ENCODE measurements at places on chromosomes 16 and 17.

GRCh38 chr17:48459070-48459844 lies 29.2 kb upstream of the SKAP1 start:
- DNase-seq = no peak

DNA sequence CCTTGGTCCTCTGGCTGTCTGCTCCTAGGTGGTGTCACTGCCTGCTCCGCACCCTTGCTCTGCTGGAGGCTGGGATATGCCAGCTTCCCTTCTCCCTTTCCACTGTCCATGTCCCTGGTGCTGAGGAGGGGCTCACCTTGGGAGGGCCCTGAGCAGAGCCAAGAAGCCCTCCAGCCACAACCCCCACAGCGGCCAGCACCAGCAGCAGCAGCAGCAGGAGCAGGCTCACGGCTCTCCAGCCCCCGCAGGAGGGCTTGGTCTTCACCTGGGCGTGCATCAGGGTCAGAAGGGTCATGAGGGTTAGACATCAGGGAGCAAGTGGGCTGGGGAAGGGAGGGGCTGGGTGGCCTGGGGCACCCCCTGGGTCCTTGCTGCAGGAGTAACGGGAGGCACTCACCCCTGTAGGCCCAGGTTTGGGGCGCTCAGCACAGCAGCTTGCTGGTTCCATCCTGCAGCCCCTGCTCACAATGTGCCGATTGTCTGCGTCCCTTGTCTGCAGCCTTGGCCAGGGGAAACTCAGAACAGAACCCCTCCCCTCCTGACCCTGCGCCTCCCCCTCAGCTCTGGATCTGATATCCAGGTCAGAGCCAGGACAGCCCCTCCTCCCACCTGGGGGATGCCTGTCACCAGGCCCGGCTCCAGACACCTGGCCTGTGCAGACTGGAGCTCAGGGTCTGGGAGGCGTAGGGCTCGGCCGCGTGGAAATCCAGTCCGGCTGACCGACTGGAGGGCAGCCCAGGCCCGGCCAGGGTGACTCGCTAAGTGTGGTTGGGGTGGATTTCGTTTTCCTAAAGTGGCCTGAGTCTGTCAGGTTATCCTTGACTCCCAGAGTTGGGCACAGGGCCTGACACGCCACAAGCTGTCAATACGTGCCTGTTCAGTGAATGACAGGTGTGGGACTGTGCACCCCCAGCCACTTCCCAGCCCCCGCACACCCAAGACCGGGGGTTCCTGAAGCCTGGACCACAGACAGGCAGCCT lies at the start of gene BRICD5:
TSS of gene BRICD5 (minus strand) at position 478 of the 980 bp plus-strand sequence. CDS start at position 448, 30 bp downstream.
- DNase-seq = peak; percentile 58

GRCh38 chr16:60776281-60776680 lies 1260.0 kb downstream of the CDH8 start:
- no peak for DNase-seq

- no peak for DNase-seq
These were observed 19.8 kb downstream of the CARHSP1 start for GRCh38 chr16:8848939-8849391.

GRCh38 chr17:77501751-77502625 lies 361.2 kb downstream of the SEC14L1 start:
- DNase-seq = no peak

DNA sequence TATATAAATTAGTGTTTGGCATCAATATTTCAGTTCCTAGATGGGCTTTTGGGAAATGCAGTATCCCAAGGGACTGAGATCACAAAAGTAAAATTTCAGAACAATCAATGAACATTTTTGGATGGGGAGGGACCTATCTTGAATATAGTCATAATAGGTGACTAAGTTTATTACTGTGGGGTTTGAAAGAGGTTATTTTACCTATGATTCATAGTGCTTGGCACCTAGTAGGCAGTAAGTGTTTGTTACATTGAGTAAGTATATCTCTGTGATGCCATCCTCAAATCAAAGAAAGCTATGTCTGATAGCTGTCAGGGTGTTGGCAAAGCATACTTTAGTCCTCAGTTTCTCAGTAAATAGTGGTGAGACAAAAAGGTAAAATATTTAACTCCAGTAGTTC lies 36.9 kb downstream of the ZNF207 start:
- no peak for DNase-seq

GRCh38 chr16:85091522-85091910 lies 20.8 kb downstream of the CIBAR2 start:
- no peak for DNase-seq

DNA sequence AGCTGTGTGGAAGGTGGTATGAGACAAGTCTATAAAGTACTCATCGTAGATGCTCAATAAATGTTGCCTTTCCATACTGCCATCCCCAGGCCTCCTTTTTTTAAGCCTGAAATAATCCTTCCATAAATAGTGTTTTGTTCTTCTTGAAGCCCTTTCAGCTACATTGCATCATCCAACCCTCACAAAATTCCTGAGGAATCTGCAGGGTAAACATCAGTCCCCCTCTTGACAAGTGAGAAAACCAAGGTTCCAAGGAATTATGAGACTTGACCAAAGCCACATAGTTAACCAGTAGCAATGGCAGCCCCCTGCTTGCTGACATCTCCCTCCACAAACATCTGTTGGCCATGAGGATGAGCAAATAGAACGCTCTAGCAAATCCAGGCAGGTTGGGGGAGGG lies 89.7 kb upstream of the CCL1 start:
- DNase-seq = no peak

DNA sequence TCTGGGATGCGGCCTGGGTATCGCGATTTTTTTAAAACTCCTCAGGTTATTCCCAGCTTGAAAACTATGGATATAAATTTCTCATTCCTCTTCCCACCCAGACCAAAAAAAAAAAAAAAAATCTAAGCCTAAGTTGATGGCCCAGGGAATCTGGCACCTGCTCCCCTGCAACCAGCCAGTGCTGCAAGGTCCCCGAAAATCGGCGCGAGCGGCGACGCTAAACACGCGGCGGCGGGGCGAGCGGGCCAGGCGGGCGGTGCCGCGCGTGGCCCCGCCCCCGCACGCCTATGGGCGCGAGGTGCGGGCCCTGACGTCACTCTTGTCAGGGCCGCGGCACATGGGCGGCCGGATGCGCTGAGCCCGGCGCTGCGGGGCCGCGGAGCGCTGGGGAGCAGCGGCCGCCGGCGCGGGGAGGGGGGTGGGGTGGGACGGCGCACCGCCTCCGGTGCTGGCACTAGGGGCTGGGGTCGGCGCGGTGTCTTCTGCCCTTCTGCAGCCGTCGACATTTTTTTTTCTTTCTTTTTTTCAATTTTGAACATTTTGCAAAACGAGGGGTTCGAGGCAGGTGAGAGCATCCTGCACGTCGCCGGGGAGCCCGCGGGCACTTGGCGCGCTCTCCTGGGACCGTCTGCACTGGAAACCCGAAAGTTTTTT lies at the start of gene HLF:
TSS of gene HLF (plus strand) at position 316 of the 654 bp plus-strand sequence. CDS start 525 bp downstream, outside the sequence.
- DNase-seq = peak; percentile 88

DNA sequence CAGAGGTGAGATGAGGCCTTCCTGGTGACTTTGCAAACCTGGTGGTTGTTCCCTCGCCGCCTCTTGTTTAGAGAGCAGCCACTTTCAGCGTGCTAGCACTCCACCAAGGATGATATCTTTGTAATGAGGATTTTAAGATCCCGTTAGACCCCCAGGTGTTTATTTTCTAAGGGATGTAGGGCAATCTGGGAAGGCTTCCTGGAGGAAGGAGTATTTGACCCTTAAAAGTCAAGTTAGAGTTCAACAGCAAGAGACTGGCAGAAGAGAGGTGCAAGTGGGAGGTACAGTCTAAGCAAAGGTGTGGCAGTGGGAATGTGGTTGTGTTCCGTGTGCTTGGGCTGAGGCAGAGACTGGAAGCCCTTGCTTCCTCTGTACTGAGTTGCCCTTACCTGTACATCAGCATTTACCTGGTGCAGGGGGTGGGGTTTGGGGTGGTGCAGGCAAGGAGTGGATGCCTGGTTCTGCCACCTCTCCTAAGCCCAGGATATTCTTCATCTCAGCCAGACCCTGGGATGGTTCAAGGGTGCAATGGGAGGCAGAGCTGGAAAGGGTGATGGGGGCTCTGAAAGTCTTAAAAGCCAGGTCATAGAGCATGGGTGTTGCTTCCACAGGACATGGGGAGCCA lies 83.6 kb downstream of the SDR42E1 start:
- no peak for DNase-seq

Measured in GM23338 (cell line).